ENCODE measurements at places on chromosomes 7 and 10.
A peak's percentile ranks its signal among the peaks of the same experiment; 100 is the strongest.

DNA sequence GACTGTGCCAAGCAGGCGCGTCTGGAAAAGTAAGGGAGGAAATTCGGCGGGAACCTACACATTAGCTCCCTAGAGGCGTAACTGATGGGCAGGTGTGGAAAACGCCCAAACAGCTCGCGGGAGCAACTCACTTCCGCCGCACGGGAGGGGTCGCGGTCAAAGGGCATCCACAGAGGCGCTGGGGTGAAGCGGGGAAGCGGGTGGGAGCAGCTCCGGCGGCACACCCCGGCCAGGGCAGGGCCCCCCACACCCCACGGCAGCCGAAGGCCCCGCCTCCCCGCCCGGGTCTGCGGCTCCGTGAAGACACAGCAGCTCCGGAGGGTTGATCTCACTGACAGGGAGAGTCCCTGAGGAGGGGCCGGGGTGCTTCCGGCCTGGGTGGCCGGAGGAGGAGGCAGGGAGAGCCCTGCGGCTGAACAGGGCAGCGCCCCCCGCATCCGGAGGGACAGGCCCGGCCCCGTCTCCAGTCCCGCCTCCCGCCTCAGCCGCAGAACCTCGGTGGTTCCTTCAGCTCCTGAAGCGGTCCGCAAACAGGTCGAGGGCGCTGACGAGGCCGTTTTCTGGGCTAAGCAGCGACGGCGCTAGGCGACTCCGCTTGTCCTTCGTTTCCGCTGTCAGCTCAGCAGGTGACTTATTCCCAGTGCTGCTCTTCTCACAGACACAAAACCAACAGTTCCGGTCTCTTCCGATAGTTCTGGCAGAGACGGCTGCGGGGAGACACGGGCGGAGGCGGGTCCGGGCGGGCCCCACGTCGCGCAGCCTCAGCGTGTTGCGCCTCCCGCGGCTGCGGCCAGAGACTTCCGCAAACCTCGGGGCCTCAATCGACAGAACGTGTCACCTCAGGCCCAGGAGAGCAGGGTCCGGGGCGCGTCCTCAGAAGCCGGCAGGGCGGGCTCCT, 276.1 kb downstream of the DNAJB6 start:
- H3K36me3 ChIP-seq, result no peaks in the 10 kb centered on the region
- no peak overlapping the region for H3K27ac ChIP-seq
- H3K27me3 ChIP-seq, result no peaks in the 10 kb centered on the region

- DNase-seq, result no peak
- H3K4me3 ChIP-seq, result no peak overlapping the region
- H3K27me3 ChIP-seq, result peaks cover 8% of the 10 kb centered on the region
- peaks cover 6% of the 10 kb centered on the region for H3K4me1 ChIP-seq
- H3K36me3 ChIP-seq, result no peaks in the 10 kb centered on the region
- H3K27ac ChIP-seq, result no peak overlapping the region
Measured at GRCh38 chr7:107998660-107999480, 4.1 kb downstream of the LAMB1 start.

- no peaks in the 10 kb centered on the region for H3K36me3 ChIP-seq
- no peak overlapping the region for H3K27ac ChIP-seq
- no peaks in the 10 kb centered on the region for H3K27me3 ChIP-seq
- no peak for DNase-seq
- H3K4me3 ChIP-seq, result no peak overlapping the region
Measured at GRCh38 chr10:120327675-120328074, 129.4 kb upstream of the PLPP4 start.

DNA sequence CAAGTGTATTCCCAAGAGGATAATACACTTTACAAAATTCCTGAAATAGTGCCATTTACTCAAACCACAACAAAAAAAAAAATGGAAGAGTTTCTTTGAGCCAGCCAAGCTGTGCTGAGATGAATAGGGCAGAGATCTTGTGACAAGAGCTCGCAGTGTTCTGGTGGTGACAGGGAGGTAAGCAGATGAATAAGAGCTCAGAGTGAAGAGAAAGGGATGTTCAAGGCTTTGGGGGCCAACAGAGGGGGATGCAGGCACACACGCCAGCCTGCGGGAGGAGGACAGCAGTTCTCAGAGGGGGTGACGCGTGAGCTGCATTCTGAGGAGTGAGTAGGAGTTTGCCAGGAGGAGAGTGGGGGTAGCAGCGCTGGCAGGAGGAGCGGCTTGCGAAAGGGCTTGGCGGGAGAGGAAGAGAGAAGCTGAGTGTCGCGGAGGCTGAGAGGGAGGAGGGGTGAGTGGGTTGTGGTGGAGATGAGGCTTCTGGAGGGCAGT, 194.4 kb upstream of the IMMP2L start:
- H3K36me3 ChIP-seq, result no peaks in the 10 kb centered on the region
- DNase-seq, result peak; percentile 25
- no peaks in the 10 kb centered on the region for H3K4me1 ChIP-seq
- H3K4me3 ChIP-seq, result no peak overlapping the region
- H3K27ac ChIP-seq, result no peak overlapping the region

DNA sequence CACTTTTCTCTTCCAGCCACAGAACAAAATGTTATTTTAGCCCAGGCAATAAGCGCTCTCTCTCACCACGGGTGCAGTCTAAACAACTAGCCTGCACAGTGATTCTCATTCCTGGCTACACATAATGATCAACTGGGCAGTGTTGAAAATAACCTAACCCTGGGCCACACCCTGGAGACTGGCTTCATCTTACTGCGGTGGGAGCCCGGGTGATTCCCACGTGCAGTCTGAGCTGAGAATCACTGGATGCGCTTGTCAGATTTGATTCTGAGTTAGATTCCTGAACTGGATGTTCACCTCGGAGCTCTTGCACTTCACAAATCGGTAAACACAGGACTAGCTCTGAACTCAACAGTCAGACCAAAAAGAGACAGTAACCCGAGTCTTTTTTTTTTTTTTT, 14.9 kb downstream of the ZC3HAV1 start:
- H3K4me3 ChIP-seq, result no peak overlapping the region
- peak overlapping the region; percentile 5 for H3K27ac ChIP-seq
- H3K36me3 ChIP-seq, result no peaks in the 10 kb centered on the region
- no peak for DNase-seq

DNA sequence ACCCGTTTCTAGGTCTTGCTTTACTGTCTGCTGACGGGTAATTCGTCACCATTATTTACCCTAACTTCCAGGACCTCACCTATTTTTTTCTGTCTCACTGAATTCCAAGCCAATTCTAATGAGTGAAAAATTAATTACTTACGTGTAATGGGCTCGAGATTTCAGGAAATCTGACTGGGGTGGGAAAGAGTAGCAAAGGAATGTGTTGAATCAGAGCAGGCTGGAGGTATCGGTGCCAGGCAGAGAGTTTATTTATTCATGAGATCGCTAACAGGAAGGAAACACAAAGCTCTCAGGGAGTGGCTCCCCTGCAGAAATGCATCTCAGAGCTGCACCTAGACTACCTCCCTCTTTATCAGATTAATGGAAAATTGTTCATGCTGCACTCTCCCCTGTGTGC, 4.0 kb upstream of the DIP2C start:
- no peak for DNase-seq
- peaks cover 1% of the 10 kb centered on the region for H3K4me1 ChIP-seq
- H3K4me3 ChIP-seq, result no peak overlapping the region
- H3K27ac ChIP-seq, result no peak overlapping the region
- peaks cover 2% of the 10 kb centered on the region for H3K27me3 ChIP-seq

- no peaks in the 10 kb centered on the region for H3K27me3 ChIP-seq
- H3K36me3 ChIP-seq, result no peaks in the 10 kb centered on the region
- no peaks in the 10 kb centered on the region for H3K4me1 ChIP-seq
- H3K4me3 ChIP-seq, result no peak overlapping the region
- H3K27ac ChIP-seq, result no peak overlapping the region
- DNase-seq, result peak; percentile 53
Measured at GRCh38 chr10:7773845-7774801, 13.7 kb downstream of the KIN start.

DNA sequence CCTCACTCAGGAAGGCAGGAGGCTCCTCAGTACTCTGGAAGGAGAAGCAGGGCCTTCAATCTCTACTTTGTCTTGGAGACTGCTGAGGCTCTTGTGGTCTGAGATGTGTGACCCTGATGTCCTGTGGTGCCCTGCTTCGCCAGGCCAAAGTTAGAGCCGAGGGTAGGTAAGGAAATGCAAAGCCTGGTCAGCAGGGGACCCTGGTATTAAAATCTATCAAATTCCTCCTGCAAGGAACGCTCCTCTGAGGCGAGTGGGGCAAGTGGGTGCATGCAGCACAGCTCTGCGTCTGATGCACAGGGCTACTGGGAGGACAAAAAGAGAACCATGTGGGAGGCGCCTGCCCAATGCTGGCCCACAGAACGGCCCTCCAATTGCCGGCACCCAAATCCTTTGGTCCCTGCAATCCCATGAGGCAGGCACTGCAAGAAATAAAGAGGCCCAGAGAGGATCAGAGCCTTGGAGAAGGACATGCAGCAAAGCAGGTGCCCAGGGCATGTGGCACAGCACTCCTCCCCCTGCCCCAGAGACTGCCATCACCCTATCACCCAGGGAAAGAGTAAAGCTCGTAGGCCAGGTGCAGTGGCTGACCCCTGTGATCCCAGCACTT, 23.1 kb upstream of the ZMIZ1 start:
- H3K27ac ChIP-seq, result no peak overlapping the region
- no peak overlapping the region for H3K4me3 ChIP-seq
- peaks cover 22% of the 10 kb centered on the region for H3K4me1 ChIP-seq
- H3K27me3 ChIP-seq, result no peaks in the 10 kb centered on the region

- no peak overlapping the region for H3K4me3 ChIP-seq
- H3K36me3 ChIP-seq, result no peaks in the 10 kb centered on the region
- no peaks in the 10 kb centered on the region for H3K27me3 ChIP-seq
- no peak overlapping the region for H3K27ac ChIP-seq
- DNase-seq, result no peak
Measured at GRCh38 chr10:91311601-91312381, 91.3 kb downstream of the PCGF5 start.

DNA sequence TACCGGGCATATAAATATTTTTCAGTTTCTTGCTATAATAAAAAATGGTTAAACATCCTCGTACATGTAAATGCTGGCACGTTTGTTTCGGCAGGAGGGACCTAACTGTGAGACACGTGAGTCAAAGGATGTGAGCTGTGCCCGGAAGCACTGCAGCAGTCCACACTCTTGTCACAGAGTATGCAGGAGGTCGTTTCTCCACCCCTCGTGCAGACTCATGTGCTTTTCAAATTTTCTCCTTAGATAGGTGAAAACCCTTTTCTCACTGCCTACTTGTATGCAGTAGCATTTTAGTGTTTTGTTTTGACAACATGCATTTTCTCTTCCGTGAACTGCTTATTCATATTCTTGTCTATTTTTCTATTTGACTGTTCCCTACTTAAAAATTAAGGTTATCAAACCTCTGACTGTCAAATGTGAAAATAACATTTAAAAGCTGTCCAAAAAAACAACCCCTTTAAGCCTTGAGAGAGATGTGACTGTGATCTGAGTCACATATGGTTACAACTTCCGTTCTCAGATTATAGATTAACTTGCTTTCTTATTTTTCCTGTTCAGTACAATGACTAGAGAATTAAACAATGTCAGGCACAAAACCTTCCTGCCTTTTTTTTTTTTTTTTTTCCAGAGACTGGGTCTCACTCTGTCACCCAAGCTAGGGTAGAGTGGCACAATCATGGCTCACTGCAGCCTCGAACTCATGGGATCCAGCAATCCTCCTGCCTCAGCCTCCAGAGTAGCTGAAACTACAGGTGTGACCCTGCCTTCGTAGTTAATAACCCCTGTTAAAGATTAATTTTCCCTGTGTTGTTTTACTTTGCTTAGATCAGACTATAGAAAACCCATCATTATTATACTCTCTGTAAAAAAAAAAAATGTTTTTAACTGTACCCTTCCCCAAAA, 45.1 kb downstream of the DPY19L1 start:
- no peaks in the 10 kb centered on the region for H3K27me3 ChIP-seq
- H3K4me3 ChIP-seq, result no peak overlapping the region
- H3K36me3 ChIP-seq, result no peaks in the 10 kb centered on the region
- DNase-seq, result no peak
- H3K27ac ChIP-seq, result no peak overlapping the region

- no peak for DNase-seq
- peaks cover 25% of the 10 kb centered on the region for H3K36me3 ChIP-seq
- H3K4me1 ChIP-seq, result peaks cover 23% of the 10 kb centered on the region
- H3K27ac ChIP-seq, result no peak overlapping the region
- no peak overlapping the region for H3K4me3 ChIP-seq
- no peaks in the 10 kb centered on the region for H3K27me3 ChIP-seq
Measured at GRCh38 chr7:5384618-5385017, 39.0 kb downstream of the TNRC18 start.

DNA sequence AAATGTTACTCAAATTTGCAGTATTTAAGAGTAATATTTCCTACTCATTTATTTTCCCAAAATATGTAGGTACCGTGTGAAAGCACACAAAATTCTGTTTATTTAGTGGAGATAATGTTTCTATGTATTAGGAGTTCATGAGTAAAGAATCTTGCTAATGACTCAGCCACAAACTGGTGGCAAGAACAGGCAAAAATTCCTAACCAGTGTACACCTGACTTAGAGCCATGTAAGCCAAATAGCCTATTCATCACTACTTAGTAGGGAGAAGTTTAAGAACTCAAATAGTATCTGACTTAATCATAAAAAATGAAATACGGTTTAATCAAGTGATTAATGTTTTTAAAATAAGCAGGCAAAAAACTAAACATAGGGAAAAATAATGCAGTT, 169.0 kb downstream of the SRPK2 start:
- H3K4me1 ChIP-seq, result peaks cover 11% of the 10 kb centered on the region
- no peak overlapping the region for H3K4me3 ChIP-seq
- H3K27me3 ChIP-seq, result no peaks in the 10 kb centered on the region
- no peak for DNase-seq
- no peak overlapping the region for H3K27ac ChIP-seq

DNA sequence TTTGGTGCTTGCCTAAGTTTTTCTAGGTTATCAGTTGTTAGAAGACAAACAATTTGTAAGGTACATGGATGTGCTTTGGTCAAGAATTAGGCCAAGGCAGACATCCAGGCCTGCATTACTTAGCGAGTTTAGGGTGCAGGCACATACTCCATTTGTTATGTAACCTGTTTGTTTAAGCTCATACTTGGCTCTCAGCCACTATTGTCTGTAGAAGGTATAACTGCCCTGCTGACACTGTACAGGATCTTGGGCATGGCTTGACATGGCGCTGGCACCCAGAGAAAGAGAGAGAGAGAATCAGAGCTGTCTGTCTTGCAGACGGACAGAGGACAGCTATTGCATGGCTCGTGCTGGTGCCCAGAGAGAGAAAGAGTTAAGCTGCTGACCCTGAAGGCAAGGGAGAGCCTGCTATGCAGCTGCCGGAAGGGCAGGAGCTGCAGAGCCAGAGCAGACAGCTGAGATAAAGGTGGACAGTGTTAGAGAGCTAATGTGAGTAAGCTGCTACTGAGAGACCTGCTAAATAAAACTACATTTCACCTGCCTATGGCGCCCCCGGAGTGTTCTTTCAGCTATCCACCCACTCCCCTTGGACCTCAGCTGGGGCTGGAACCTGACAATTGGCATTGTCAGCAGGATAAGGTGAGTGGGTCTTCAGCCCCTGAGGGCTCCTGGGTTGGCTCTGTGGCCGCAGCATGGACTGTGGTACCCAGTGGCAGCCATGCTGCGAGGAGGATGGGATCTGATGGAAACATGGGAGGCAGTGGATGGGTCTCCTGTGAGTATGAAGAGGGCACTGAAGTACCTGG, 120.9 kb upstream of the TMEM106B start:
- H3K4me3 ChIP-seq, result no peak overlapping the region
- no peaks in the 10 kb centered on the region for H3K36me3 ChIP-seq
- no peaks in the 10 kb centered on the region for H3K27me3 ChIP-seq

Measured in adrenal gland (tissue), 19 donors.